ENCODE measurements at places on chromosomes 11 and 22.

GRCh38 chr22:49961005-49961600, 531 bp downstream of the PIM3 start:
- no peak for DNase-seq

DNA sequence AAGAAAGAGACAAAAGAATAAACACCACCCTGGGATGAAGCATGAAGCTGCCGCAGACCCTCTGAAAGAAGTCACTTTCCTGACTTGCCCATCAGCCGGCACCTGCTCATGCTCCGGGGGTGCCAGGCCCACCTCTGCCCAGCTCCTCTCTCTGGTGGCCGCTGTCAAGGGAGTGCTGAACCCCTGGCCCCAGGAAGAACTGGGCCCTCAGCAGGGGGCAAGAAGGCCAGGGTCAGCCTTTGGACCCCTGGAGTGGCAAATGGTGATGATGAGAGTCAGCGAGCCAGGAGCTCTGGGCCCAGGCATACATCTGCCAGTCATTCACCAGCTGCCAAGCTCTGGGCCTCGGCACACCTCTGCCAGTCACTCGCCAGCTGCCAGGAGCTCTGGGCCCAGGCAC, 17.4 kb downstream of the TTLL8 start:
- no peak for DNase-seq

DNA sequence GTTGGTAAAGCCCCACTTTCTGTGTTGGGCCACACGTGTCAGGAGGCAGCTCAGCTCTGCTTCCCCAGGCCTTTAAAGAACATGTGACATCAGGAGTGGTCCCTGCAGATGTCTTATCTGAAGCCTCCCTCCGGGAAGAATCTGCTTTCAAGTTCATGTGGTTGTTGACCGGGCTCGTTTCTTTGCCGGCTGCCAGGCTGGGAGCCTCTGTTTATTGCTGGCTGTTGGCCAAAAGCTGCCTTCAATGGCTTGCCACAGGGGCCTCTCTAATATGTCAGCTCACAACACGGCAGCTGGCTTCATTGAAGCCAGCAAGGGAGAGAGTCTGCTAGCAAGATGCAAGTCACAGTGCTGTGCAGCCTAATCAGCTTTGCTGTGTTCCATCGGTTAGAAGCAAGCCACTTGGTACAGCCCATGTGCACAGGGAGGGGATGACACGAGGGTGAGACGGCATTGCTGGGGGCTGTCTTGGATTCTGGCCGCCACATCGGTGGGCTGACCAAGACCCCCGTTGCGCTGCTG, 14.6 kb downstream of the MRGPRF start:
- peak; percentile 59 for DNase-seq

- no peak for DNase-seq
These were observed 3.6 kb upstream of the VPS37C start for GRCh38 chr11:61164606-61165424.

DNA sequence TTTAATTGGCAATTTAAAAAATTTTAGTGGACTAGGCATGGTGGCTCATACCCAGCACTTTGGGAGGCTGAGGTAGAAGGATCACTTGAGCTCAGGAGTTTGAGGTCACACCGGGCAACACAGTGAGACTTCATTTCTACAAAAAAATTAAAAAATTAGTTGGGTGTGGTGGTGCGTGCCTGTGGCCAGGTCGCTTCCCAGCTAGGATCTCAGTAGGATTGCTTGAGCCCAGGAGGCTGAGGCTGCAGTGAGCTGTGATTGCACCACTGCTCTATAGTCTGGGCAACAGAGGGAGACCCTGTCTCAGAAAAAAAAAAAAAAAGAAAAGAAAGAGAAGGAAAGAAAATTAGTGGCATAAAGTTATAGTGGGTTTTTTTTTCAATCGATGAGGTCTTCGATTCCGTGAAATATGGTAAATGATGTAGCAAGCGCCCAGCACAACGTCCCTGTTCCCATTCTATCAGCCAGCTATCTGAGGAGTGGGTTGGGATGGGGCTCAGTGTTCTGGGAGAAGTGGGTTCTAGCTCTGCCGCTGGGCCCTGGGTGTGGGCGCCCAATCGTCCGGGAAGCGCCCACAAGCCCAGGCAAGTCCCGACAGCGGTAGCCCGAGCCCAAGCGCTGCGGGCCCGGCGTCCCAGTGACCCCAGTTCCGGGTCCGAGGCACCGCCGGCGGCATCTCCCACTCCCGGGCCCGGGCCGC, 1.4 kb downstream of the FOSL1 start:
- DNase-seq: no peak

DNA sequence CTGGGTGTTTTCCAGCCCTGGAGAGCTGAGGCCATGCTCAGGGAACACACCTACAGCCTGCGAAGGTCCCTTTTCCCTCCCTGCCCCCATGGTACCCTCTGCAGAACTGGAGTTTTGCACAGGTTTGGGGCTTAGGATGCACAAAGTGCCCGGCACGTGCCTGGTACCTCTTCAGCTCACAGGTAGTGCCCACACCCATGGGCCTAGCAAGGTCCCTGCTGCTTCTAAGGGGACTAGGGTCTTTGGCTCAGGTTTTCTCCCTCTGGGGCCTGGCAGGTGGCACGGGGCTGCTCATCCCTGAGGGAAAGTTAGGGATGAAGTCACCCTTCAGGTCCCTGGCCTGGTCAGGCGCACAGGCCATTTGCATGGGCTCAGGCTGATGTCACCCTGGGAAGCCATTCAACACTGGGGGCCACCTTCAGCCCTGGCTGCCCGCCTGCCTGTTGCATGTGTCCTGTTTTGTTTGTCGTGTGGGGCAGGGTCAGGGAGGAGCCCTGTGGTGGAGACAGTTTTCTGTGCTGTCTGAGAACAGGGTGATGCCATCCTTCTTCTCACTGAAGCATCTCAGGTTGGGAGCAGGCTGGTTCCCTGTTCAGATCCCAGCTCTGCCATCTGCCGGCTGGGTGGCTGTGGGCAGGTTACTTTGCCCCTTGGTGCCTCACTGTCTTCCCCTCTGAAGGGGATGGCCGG, 68.3 kb upstream of the CRYBB3 start:
- no peak for DNase-seq

GRCh38 chr22:36212901-36213300, 11.3 kb upstream of the APOL4 start:
- DNase-seq: no peak

DNA sequence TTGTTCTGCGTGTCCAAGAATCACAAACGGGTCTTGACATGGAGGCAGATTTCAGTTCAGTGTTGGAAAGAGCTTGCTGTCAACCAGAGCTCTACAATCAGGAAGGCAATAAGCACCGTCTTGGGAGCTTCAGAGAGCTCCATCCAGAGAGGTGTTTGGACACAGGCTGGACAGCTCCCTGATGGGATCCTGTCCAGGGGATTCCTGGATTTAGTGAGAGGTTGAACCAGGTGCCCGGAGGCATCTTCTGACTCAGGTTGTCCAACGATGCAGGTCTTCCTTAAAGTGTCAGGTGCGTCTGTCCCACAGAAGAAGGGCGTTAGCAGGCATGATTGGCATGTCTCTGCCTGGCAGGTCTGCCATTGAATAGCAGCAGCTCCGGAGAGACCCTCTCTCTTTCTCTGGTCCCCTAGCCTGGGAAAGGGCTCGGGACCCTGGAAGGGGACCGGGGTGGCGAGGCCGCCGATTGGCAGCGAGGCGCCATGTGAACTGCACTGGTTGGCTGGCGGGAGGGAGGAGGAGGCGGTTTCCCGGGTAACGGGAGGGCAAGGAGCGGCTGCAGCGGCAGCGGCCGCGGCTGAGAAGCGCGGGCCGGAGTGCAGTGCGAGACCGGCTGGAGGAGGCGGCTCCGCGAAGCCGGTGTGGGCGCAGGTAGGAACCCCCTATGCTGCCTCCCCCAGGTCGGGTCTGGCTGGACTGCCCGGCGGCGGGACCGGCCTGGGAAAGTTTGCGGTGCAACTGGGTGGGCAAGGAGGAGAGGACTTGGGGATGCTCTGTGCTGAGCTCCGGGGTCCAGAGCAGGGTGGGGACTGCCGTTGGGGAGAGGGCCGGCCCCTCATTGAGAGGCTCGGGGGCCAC, 104.1 kb upstream of the E2F8 start:
- no peak for DNase-seq

DNA sequence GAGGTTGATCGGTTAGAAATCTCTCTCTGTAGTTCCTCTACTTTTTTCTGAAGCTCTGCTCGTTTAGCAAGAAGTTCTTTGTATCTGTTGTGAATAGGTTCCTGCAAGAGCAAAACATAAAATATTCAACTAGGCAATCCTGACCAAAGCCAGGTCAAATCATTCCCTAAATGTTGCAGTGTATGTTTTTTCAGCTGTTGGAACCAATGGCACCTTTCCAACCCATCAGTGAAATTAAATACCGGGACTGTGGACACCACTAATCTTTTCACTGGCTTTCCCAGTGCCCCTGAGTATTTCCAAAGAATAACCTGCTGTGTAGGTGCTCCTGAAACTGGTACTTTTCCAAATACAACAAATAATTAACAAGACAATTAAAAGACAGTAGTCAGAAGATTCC, 45.1 kb downstream of the CEP57 start:
- DNase-seq: no peak

- no peak for DNase-seq
These were observed 150.0 kb upstream of the SYT13 start for GRCh38 chr11:45436118-45436517.

DNA sequence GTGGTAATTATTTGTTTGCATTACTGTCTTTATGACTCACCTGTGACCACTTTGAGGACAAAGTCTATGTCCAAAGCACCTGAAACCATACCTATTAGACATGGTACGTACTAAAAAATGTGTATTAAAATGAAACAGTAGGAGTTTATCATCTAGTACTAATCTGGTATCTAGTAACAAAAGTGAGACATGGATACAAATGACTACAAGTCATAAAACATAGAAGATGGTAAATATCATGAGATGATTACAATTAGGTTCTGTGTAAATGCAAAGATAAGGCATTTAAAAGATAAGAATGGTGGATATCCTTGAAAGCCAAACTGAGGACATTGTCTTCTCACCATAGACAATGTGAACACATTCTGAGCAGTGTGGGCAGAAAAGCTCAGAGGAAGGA, 113.5 kb upstream of the GUCY1A2 start:
- no peak for DNase-seq

GRCh38 chr11:24773322-24773721, 276.5 kb downstream of the LUZP2 start:
- no peak for DNase-seq

GRCh38 chr11:105740164-105740903, 130.5 kb downstream of the GRIA4 start:
- DNase-seq: no peak

- DNase-seq: no peak
These were observed 54.4 kb downstream of the ARL14EP start for GRCh38 chr11:30377347-30377746.

- no peak for DNase-seq
These were observed 653 bp downstream of the GRK3 start for GRCh38 chr22:25564979-25565677.

DNA sequence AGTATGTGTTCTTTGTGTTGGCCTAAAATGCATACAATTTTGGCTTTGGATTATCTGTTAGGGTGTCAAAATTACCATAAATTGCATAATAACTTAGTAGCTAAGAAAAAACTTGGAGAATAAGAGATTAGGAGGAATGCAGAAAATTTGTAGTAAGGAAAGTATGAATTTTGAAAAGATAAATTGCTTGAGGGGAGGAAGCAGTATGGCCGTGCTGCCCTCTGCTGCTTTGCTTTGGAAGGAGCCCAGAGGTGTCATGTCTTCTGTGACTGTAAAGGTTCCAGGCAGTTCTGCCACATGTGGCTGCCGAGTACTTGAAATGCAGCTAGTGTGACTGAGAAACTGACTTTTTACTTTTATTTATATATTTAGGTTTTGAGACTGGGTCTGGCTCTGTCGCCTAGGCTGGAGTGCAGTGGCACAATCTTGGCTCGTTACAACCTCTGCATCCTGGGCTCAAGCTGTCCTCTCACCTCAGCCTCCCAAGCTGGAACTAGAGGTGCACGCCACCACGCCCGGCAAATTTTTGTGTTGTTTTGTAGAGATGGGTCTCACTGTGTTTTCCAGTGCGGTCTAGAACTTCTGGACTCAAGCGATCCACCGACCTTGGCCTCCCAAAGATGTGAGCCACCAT, 1.8 kb downstream of the ADSL start:
- DNase-seq: no peak

GRCh38 chr11:73622926-73623593, 23.3 kb upstream of the PLEKHB1 start:
- no peak for DNase-seq

GRCh38 chr22:29216873-29217666, 11.4 kb downstream of the EMID1 start:
- no peak for DNase-seq

- no peak for DNase-seq
These were observed 114.9 kb downstream of the C11orf91 start for GRCh38 chr11:33585586-33586209.

DNA sequence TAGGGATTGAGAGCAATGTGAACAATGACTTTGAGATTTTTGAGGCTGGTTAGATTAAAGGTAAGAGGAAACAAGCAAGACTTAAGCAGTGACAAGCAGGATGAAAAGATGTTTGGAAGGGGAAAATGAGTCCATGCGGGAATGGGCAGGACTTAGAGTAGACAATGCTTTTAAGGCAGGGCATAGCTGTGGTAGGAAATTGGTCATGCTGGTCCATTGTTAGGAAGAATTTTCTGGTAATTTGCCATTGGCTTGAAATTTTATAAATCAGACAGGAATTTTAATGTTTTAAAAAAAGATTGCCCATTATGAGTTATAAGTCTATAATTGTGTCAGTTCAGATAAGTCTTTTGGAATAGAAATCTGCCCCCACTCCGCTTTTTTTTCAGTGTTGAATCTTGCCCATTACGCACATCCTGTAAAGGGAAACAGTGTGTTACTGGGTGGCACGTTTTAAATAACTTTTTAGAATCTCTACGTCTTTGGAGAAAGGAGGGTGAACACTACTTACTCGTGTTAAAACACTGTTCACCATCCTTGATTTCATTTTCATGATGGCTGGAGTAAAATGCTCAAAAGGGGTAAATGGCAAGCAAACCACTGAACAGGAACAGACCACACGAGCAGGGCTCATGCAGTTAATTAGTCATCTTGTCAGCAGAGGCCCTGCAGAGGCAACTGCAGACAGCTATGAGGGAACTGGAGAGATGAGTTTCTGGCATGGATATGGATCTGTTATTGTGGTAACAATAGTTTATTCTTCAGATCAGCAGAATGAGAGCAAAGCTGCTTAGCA, 25.0 kb downstream of the SWAP70 start:
- DNase-seq: no peak

DNA sequence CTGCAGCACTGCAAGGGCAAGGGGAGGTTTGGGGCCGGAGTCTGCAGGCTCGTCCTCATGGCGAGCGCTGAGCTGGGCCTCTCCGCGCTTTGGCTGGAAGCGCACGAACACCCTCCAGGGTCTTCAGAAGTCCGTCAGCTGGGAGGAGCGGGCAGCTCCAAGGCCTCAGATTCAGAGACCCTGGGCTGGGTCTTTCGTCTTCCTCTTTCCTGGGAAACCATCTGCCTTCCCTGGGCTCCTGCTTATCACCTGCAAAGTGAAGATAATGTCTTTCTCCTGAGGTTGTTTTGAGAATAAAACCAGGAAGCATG, 525.6 kb downstream of the BRD1 start:
- no peak for DNase-seq

- DNase-seq: no peak
These were observed 367.9 kb downstream of the METTL15 start for GRCh38 chr11:28476049-28476448.

GRCh38 chr22:29484642-29485041, 4.6 kb downstream of the NEFH start:
- no peak for DNase-seq
